Fibroblast of skin of abdomen (primary cell): ENCODE measurements at places on chromosomes 12 and 14.

DNA sequence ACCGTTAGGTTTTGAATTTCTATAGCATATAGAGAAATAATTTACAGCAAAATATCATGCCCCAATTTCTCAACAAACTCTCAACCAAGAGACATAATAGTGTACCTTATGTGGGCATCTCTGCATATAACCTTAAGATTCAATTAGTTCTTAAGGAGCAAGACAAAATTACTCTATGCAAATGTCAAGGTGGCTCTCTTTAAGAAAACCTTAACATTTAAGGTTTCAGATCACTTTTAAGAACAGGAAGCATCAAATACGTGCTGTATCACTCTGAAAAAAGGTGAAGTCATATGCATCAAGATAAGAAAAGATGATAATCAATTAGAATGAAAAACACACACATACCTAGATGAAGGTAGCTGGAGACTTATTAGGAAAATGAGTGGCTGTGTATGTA, 728.0 kb downstream of the FLRT2 start:
- no peak for DNase-seq

DNA sequence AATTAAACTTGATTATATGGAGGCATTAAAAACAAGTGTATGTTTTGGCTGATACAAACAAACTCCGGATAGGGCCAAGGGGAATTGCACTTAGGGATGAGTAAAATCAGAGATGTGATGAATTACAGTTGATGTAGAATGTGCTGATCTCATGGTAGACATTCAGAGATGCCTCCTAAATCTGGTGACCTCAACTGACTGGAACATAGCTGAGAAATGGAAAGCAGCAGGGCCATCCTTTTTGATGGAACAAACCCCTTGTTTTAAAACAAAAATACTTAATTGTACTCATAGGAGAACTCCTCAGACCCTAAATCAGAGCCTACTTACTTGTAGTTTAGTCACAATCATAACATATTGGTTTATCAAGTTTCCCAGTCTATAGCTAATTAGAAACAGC, 122.8 kb downstream of the C12orf75 start:
- DNase-seq = peak; percentile 72

DNA sequence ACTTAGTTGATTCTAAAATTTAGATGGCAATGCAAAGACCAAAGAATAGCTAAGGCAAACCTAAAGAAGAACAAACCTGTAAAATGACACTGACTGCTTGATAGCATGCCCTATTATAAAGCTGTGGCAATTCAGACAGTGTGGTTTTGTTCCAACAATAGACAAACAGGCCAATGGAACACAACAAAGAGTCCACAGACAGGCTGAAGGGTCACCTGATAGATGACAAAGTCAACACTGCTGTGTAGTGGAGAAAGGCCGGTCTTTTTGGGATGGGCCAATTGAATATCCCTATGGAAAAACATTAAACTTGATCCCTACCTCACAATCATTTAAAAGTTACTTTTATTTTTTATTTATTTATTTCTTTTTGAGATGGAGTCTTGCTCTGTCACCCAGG, 33.8 kb upstream of the SLC25A3 start:
- DNase-seq = no peak

GRCh38 chr14:85190251-85190650, 339.7 kb upstream of the FLRT2 start:
- no peak for DNase-seq

DNA sequence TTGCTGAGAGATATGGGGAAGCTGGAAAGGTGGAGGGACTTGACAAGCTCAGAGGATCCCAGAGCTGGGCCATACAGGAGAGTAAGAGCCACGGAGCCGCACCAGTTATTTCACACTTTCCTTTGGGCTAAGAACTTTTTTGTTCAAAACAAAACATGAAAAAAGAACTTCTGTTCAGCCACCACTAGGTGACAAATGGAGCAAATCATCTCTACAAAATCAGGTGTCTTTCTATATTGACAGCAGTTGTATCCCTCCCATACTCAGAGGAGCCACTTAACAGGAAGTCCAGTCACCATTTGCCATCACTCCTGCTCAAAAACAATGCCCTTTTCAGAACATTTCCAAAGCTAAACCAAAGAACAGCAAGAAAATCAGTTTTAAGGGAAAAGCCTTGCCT, 70.3 kb upstream of the DBX2 start:
- no peak for DNase-seq

DNA sequence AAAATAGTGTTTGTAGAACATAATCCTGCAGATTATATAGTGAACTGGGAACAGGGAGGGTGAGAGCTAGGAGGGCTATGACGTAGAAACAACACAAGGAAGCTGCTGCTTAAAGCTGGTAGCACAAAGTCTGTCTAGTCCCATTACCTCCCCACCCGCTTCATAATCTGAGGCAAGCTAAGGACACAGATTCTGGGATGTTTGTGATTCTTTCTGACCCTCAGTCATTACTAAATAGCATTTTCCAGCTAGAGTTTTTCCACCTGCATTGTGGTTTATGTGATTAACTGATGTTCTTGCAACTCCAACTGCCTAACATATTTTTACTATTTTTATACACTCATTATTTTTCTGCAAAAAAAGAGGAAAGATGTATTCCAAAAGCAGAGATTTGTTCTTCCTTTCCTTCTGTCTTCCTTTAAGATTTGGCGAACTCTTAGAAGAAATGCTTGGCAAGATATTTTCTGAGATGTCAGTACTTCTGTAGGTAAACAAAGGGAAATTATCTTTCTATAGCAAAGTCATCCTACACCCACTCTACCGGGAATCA, 293.2 kb upstream of the FAR2 start:
- peak; percentile 18 for DNase-seq

DNA sequence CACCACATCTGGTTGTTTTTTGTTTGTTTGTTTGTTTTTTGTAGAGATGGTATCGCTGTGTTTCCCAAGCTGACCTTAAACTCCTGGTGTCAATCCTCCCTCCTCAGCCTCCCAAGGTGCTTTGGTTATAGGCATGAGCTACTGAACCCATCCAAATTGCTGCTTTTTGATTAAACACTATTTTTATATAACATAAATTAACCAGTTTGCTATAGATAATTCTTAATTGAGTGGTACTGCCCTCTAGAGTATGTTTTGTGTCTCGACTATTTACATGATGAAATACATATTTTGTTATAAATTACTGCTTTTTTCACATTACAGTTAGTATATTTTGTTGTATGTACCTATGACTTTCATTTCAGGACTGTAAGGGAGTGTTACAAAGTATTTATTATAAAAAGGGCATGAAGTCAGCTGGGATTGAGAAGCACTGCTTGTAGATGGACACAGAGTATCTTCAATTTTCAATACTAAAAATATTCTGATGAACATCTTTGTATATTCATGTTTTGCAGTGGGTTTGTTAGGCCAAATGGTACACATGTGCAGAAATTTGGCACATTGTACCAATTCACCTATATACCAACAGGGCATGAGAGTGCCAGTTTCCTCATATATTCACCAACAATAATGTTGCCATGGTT, 14.9 kb upstream of the SCAF11 start:
- DNase-seq = no peak

DNA sequence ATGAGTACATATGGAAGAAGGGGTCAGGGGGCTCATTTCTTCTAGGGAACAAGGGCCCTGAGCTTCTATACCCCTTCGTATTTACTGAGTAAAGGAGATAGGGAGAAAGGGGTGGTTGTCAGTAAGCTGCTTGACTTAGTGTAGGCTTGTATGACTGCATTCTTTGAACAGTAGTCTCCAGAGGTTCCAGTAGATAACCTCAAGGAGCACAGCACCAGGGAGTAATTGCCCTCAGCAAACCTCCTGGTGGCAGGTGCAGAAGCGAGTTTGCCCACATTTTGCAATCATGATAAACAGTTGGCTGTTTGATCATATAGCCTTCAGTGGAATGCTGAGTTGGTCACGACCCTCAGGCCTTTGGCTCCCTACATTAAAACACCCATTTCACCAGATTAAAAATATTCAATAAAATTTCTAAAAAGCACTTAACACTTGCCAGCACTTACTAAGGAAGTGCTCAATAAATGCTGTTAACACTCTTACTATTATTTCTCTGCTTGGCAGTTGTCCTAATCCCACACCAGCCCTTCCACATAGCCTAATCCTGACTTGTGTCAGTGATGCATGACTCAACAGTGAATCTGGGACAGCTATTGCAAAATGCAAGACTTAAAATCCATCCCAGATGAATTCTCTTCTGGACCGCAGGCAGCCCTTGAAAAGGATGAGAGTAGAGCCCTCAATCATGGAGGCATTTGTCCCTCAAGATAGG, 3.7 kb upstream of the DHRS4L2 start:
- peak; percentile 97 for DNase-seq

- no peak for DNase-seq
Measured at GRCh38 chr12:73106296-73106695, 834.1 kb downstream of the TRHDE start.

DNA sequence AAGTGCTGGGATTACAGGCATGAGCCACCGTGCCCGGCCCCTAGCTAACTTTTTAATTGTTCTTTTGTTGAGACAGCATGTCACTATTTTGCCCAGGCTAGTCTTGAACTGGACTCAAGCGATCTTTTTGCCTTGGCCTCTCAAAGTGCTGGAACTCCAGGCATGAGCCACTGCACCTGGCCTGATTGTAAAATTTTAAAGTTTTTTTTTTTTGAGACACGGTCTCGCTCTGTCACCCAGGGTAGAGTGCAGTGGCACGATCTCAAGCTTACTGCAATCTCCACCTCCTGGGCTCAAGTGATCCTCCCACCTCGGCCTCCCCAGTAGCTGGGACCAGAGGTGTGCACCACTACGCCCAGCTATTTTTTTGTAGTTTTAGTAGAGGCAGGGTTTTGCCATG, 79.1 kb upstream of the SINHCAF start:
- DNase-seq = no peak

GRCh38 chr12:69243099-69244084, 4.0 kb downstream of the CPSF6 start:
- no peak for DNase-seq

GRCh38 chr12:1019283-1019682, 28.3 kb downstream of the ERC1 start:
- no peak for DNase-seq

DNA sequence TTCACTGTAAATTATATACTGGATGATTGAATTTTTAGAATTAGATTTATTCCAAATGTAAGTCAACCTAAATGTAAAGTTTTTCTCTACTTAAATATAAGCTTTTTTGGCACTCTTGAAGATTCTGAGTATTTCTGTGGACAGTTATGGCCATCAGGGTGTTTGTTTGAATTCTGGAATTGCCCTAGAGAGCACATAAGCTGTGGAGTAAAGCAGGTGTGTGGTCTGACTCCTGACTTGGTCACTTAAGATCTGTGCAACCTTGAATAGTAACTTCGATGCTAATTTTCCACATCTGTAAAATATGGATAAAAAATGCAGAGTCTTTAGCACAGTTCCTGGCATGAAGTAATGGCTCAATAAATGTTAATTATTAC, 64.4 kb downstream of the FUT8 start:
- DNase-seq = no peak

- no peak for DNase-seq
Measured at GRCh38 chr12:55891310-55891709, 36.4 kb downstream of the PYM1 start.

DNA sequence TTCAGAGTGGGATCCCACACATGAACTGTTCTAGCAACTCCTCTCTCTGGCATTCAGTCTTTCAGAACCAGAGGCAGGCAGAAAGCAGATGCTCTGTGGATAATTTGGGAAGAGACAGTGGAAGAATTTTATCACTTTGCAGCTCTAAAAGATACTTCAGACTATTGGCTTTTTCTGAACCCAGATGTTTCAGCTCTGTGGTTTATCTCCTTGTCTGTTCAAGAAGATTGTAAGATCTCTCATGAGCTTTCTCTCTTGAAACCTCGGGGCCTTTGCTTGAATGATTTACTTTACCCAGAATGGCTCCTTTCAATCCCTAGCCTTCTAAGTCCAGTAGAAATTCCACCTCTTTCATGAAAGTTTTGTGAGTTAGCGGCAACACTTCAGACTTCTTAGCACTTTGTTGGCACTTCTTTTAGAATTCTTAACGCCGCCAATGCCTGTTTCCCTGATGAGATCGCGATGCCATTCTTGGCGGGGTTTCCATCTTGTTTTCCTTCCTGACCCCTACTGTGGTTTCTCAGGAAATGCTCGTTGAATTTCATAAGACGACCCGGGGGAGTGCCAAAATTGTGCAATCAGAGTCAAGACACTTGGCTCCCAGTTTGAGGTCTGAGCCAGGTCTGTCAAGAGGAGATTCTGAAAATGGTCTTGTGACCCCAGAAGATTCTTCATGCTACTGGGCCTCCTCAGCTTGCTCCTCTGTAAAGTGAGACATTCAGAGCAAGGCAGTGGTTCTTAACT, 107.0 kb upstream of the PRICKLE1 start:
- DNase-seq = peak; percentile 60

- DNase-seq = no peak
Measured at GRCh38 chr12:9740106-9740750, 7.3 kb upstream of the CLECL1 start.

DNA sequence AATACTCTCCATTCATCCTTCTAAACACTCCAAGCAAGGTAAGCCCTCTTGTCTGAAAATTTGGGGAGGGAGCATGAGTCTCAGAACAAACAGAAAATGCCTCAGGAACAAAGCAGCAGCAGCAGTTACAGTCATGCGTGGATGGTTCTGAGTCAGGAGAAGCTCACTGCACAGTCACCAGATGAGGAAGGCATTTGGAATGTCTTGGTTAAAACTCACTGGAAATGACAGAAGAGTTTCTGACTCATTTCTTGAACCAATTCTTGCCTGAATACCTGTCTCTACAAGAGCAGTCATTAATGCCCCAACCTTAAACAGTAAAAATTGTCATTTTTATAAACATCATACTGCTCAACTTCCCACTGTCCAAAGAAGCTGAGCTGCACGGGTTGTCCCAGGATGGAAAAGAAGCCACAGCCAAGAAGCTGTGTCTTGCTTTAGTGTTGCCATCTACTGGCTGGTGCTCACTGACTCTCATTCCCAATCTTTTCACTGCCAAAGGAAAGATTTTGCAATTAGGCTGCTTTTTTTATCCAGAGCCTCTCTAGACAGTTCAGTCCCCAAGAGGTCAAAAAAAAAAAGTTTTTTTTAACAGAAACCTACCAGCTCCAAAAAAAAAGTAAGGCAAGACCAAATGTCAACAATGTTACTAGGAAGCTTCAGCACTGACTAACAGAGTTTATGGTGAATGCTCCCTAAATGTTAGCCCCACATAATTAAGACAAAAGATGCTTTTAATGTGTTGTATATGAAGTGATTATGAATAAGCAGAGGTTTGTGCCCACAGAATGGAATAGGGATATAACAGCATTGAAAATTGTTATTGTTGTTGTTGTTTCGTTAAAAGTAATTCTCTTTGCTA, 40.4 kb downstream of the KICS2 start:
- DNase-seq = peak; percentile 98

DNA sequence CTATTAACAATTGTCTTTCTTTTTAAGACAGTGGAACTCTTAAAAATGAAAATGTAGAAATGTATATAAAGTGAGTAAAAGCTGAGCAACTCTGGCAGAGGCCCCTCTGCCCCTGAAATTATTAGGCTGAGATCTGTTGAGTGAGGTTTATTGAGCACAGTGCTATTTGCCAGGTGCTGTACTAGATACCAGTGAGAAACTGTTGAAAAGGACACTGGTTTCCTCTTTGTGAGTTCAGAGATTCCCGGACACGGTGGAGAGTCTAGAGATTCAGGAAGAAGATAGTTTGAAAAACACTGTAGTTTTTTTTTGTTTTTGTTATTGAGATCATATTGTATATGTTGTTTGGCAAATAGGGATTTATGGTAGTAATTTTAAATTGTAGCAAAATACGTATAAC, 11.2 kb downstream of the ACVR1B start:
- no peak for DNase-seq
